ENCODE measurements at places on chromosomes 5 and 9.

DNA sequence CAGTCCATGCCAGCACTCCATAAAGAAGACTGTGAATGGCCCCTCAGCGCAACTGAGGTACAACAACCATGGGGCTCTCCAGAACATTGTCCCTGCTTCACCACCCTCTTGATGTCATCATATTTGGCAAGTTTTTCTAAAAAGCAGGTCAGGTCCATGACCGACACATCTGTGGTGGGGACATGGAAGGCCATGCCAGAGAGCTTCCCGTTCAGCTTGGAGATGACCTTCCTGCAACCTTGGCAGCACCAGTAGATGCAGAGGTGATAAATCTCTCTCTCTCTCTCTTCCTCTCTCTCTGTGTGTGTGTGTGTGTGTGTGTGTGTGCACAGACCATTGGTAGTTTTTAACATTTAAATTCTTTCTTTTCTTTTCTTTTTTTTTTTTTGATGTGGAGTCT, 35.4 kb upstream of the AGXT2 start:
- no peak for DNase-seq

- no peak for DNase-seq
Observed at GRCh38 chr5:167030500-167031120, 1260.8 kb upstream of the WWC1 start.

- no peak for DNase-seq
Observed at GRCh38 chr5:146091881-146092280, 13.5 kb downstream of the PLAC8L1 start.

- DNase-seq: no peak
Observed at GRCh38 chr9:116933251-116933650, 246.1 kb downstream of the TRIM32 start.

GRCh38 chr5:73264631-73265030, 91.6 kb downstream of the TMEM174 start:
- DNase-seq: no peak

DNA sequence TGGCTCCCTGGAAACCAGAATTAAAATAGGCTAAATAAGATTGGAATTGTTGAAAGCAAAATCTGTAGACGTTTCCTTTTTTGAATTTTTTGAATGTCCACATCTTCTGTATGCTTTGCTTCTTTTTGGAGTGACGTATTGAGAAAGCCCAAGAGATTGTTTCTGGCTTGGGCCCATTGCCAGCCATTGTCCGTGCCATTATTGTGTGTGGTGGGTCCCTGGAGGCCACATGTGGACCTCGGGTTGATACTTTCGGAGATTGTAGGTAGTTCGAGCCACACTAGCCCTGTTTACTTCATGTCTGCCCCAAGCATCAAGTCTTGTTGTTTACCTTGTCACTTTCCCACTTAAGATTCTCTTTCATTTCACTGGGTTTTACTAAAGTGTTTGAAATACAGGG, 106.0 kb downstream of the PALM2AKAP2 start:
- DNase-seq: no peak

GRCh38 chr9:124003636-124004349, 7.8 kb upstream of the LHX2 start:
- peak; percentile 12 for DNase-seq

GRCh38 chr9:20022410-20022809, 233.6 kb upstream of the SLC24A2 start:
- no peak for DNase-seq

GRCh38 chr5:135359374-135360165, 39.5 kb downstream of the MACROH2A1 start:
- DNase-seq: no peak

- no peak for DNase-seq
Observed at GRCh38 chr5:32428426-32428825, 16.1 kb downstream of the ZFR start.

DNA sequence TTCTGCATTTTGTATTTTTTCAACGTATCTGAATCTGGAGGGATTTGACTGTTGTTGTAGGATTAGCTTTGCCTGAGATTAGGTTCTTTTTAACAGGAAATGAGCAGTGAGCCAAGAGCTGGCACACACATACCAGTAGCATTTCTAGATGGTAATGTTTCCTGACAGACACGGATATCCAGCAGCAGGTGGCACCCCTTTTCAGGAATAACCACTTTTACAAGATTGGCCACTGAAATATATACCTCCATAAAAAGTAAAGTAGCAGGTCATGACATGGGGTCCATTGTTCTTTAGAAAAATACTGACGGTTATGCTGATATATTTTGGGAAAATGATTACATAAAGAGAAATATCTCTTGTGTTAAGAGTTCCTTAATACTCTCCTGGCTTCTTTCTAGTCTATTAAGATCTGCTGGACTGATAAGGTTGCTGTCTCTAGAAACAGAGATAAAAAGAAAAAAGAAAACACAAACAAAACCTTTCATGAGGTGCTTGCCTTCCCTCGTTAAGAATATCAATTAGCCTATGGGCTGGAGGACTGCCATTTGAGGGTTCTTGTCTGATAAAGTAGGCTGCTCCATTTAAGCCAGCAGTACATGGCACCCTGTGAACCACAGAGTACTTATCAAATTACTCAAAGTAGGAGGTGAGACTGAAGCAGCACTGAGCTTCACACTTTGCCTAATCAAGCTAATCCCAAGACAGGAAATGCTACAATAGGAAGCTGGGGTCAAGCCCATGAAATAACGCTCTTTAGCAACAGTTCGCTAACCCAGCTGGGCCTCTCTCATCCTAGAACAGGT, 101.6 kb upstream of the PCA3 start:
- no peak for DNase-seq

- DNase-seq: no peak
Observed at GRCh38 chr5:73698011-73698410, 72.0 kb downstream of the ARHGEF28 start.

GRCh38 chr9:22449719-22450118, 3.1 kb downstream of the DMRTA1 start:
- no peak for DNase-seq

DNA sequence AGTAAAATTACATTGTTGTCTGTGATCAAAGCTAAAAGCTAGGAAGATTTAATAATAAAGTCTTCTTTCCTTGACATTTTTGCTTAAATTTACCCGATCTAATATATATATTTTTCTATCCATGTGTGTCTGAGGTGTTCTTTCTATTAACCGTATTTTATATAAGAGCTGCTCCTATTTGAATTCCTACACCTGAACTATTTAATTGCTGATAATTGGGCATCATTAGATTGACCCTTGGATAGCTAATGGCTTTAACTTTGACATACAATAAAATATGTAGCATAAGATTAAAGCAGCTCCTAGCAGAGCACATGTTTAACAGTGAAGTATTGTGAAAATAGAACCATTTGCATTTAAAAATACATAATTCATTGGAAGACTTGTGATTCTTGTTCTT, 792.7 kb downstream of the MAT2B start:
- DNase-seq: no peak

- no peak for DNase-seq
Observed at GRCh38 chr5:132279801-132280200, 14.4 kb upstream of the SLC22A4 start.

GRCh38 chr5:149414405-149415065, 35.4 kb upstream of the IL17B start:
- DNase-seq: no peak

DNA sequence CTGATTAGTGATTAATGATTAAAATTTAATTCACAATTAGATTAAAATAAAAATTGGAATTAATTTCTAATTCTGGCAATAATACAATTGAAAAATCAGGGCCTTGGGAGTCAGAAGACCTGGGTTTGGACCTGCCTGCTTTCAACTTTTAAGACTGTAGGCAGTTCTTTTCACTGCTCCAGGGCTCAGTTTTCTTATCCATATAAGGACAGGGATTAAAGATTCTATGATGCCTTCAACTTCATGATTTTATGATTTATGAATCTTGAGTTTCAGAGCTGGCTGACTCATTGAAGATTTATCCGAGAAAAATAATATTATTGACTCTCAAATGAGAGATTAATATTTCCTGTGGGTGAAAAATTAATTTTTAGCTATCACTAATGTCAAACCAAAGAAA, 208.6 kb upstream of the ANKH start:
- DNase-seq: no peak

GRCh38 chr5:1519631-1520210, 4.0 kb downstream of the LPCAT1 start:
- no peak for DNase-seq

Measured in right kidney (tissue), 9 donors.